Fibroblast of skin of abdomen (primary cell): ENCODE measurements at places on chromosomes 12 and 14.

GRCh38 chr12:4496145-4496838 lies 42.4 kb upstream of the RAD51AP1 start:
- DNase-seq = no peak

DNA sequence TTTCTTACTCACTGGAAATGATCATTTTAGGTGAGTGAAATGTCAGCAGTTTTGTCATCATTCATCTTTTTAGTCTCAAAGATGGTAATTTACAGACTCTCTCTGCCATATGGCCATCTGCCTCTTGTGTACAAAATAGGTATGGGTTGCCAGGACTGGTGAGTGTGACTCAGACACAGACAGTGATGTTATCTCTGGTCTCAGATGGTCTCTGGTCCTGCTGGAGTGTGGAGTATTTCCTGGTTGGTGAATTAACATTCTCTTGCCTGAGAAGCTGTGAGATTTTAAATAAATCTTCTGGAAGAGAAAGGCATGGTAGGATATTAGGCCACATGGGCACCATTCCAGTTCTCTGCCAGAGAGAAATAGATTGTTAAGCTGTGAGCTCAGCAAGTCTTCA lies 207.0 kb downstream of the ATP23 start:
- DNase-seq = peak; percentile 82

DNA sequence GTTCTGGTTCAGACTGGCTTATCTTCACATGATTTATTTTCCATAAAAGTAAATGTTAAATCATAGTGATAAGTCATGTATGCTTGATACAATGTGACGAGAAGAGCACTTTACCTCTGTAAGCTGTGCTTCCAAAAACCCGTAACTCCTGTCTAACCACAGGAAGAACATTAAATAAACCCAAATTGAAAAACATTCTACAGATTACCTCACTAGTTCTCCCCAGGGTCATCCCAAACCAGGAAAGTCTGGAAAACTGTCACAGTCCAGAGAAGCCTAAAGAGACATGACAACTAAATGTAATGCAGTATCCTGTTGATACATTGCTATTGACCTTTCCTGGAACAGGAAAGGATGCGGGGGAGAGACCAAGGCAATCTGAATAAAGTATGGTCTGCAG lies 32.5 kb upstream of the DUSP6 start:
- DNase-seq = no peak

DNA sequence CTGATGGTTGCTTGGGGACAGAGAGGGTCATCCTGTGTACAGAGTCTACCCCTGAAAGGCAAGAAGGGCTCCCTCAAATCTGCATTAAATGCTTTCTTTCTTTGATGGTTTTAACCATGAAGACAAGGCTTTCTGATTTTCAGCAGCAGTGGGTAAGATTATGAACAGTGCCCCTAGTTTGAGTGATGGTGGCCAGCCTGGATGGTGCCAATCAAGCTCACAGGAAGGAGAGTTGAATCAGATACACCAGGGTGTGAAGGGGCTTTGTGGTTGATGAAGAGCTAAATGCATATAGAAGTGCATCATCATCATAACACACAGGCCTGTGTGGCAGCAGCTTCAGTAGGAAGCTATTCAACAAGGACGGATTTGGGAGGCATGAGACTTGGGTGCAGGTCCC lies 5.7 kb downstream of the KRT85 start:
- DNase-seq = no peak

- DNase-seq = peak; percentile 51
Measured at GRCh38 chr14:24051789-24052655, at the start of gene CARMIL3. Gene CARMIL3, plus strand, starts transcription at chr14:24052009. Its CDS starts 145 bp downstream, at chr14:24052154.

DNA sequence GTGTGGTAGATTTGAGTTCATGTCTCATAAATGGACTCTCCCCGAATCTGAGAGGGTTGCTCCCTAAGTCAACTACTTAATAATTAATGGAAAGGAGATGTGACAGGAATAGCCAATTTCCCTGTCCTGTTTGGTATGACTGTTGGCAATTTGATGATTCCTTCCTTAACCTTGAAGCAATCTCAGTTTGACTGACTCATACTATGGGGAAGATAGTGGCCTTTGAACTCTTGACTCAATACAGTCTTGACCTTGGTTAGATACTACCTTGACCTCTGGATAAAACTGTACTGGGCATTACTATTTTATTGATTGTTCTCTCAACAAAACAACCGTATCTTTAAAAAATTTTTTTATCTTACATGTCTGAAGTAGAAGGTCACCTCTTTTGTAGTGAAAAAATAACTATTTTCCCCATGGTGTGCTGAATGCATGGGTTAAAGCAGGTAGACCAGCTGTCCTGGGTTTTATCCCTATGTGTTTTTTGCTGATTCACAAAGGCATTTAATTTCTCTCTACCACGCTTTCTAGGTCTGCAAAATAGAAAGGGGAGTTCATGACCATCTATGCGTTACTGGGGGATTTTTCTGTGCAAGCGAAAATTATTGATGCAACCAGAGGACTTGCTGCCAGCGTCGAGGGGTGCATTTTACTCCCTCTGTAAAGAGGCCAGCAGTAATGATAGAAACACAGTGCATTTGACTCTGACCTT lies 80.1 kb downstream of the ETV6 start:
- no peak for DNase-seq

GRCh38 chr12:89335452-89336244 lies 16.7 kb downstream of the DUSP6 start:
- no peak for DNase-seq

DNA sequence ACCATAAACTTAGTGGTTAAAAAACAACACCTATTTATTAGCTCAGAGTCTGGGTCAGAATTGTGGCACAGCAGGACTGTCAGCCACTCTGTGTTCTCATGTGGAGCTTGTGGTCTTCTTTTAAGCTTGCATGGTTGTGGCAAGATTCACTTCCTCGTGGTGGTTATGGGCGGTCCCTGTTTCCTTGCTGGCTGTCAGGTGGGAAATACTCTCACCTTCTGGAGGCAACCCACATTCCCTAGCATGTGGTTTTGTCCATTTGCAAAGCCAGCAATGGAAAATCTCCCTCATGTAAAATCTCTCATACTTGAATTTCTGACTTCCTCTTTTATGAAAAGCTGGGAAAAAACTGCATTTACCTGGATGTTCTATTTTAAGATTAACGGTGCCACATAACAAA lies 229.8 kb downstream of the ALX1 start:
- no peak for DNase-seq

GRCh38 chr12:116381744-116382685 lies 104.5 kb upstream of the MED13L start:
- peak; percentile 99 for DNase-seq

DNA sequence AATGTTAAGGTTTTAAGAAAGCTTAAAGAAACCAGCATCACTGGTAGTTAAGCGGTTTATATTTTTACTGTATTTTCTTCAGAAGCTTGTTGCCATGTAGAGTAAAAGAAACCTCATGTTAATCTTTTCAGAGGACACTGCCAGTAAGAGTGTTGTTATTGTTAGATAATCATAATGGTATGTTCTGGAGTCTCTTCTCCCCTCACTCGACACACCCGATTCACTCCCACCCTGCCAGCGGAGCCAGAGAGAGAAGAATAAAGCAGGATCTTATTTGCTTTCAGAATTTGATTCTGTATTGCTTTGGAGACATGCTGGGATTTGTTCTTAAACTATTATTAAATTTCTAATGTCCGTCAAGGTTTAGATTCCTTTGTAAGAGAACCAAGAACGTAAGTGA lies 113.7 kb downstream of the SAMD4A start:
- DNase-seq = no peak

GRCh38 chr12:103880299-103881142 lies 39.5 kb upstream of the NT5DC3 start:
- peak; percentile 23 for DNase-seq

DNA sequence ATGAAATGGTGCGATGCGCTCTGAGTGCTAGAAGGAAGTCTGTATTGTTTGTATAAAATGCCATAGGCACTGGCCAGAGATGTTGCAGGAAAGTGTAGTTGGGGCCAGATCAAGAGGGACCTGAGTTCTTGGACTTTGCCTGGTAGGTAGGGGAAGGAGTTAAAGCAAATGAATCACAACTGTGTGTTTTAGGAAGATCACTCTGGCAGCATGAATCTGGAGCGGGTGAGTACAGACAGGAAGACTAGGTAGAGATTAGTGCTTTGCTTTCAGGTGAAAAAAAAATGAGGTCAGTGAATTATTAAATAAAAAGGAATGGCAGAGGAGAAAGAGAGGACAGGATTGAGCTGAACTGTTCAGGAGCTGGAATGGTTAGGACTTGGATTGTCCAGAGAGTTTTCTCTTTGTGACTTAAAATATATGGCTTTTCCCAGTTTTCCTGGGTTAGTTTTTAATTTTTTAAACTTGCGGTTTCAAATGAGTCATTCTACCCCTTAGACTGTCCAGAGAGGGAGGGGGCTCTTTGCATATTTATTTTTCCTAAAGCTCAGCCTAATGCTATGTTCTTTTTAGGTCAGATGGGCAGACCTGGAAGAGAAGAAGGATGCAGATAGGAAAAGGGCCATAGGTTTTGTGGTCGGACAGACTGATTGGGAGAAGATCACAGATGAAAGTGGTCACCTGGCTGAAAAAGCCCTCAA lies 41.1 kb downstream of the PROX2 start:
- peak; percentile 20 for DNase-seq

DNA sequence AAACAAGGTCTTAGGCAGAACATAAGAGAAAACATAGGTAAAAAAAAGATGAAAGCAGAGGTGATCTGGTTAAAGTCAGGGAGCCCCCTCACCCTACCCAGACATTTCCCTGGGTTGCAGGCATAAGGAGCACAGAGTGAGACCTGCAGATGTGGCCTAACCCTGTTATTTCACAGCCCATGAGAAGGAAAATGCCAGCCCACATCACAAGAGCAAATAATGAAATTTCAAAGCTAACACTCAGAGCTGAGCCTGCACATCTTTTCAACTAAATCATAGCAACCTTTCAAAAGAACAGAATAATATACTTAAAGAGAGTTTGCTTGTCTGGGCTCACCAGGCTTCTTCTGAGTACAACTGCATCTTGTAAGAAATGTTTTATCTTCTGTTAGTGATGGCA lies 295.4 kb downstream of the RPAP3 start:
- DNase-seq = no peak

DNA sequence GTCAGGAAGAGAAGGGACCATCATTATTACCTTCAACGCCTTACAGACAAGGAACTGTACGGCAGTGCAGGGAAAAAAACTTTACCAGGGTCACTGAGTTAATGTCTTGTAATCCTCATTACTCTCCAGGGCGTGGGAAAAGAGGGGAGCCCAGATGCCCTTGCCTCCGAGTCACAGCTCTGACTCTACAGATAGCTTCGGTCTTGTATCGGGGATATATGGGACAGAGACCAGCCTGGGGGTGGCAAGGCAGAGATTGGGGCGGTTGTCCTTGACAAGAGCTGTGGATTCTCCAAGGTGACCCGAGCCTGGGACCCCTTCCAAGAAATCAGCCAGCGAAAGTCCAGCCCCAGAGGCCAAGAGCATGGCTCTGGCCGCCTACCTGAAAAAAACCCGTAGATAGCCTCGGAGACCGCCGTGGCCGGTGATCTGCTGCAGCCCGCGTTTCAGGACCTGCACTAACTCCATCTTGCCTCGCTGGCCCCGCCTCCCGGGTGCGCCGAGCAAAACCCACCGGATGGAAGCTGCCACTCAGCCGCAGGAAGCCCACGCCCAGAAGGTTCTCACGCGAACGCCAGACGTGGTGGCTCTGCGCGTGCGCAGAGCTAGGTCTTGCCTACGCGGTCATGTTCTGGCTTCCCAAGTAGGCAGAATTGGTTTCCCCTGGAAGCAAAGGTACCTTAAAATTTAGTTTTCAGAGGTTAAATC lies at the start of gene NDUFA12:
Gene NDUFA12, minus strand, starts transcription at position 485 of the 708 bp plus-strand sequence. Its CDS starts 17 bp downstream, at position 468.
- DNase-seq = peak; percentile 96

DNA sequence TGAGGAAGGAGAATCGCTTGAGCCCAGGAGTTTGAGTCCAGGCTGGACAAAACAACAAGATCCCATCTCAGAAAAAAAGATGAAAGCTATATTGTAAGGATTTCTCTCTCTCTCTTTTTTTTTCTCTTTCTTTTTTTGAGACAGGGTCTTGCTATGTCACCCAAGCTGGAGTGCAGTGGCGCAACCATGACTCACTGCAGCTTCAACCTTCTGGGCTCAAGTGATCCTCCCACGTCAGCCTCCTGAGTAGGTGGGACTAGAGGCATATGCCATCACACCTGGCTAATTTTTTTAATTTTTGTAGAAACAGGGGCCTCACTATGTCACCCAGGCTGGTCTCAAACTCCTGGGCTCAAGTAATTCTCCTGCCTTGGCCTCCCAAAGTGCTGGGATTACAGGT lies 5.8 kb upstream of the MRPL42 start:
- peak; percentile 8 for DNase-seq

DNA sequence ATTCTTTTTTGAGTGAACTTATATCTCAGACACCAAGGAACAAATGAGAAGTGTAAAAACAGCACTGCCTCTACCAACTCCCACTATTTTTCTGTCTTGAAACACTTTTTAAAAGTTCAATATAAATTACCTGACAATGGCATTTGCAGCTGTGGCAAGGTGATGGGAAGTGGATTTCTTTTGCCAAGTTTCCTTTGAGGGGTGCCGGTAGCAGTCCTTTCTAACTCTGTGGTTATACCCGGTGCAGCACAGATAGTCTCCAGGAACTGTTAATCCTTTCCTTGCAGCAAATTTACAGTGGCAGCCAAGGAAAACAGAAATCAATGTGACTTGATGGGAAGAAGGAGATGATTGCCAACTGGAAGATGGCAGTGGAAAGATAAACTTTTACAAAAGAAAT lies 243.7 kb downstream of the BCAT1 start:
- DNase-seq = no peak

DNA sequence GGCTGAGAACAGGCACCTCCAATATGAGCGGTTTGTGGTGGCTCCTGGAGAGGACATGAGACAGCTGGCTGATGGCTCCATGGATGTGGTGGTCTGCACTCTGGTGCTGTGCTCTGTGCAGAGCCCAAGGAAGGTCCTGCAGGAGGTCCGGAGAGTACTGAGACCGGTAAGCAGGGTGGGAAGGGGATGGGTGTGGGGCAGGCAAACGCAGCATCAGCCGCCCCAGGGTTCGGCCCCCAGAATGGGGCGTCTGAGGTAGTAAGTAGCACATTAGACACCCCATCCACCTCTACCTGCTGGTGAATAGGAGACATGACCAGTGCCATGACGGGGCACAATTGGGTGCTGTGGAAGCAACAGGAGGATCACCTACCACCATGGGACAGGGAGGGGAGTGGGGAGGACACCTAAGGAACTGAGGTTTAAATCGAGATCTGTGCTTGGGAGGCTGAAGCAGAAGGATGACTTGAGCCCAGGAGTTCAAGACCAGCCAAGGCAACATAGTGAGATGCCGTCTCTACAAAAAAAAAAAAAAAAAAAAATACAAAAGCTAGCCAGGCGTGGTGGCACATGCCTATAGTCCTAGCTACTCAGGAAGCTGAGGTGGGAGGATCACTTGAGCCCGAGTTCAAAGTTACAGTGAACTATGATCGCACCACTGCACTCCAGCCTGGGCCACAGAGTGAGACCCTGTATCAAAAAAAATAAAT lies 25.5 kb downstream of the ITGA7 start:
- no peak for DNase-seq

DNA sequence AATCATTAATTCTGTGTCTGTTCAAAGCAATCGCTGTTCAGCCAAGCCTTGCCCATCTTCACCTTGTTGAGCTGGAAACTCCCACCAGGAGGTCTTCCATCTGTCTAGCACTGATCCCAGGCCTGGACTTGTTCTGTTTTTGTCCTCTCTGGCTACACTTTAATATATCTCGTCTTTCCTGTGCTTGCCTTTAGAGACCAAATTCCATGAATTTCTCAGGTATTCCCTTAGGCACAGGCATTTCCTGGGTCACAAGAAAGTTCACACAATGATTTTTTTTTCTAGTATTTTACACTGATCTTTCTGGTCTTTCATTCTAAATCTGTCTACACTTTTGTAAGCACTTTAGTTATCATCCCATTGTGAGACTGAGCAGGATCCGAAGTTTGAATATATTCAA lies 116.4 kb upstream of the CCND2 start:
- DNase-seq = no peak

GRCh38 chr12:109299849-109300248 lies 9.2 kb downstream of the FOXN4 start:
- no peak for DNase-seq
